ENCODE measurements at places on chromosomes 16 and 17.

GRCh38 chr17:76500747-76501017 lies 541 bp downstream of the RHBDF2 start:
- DNase-seq = no peak

DNA sequence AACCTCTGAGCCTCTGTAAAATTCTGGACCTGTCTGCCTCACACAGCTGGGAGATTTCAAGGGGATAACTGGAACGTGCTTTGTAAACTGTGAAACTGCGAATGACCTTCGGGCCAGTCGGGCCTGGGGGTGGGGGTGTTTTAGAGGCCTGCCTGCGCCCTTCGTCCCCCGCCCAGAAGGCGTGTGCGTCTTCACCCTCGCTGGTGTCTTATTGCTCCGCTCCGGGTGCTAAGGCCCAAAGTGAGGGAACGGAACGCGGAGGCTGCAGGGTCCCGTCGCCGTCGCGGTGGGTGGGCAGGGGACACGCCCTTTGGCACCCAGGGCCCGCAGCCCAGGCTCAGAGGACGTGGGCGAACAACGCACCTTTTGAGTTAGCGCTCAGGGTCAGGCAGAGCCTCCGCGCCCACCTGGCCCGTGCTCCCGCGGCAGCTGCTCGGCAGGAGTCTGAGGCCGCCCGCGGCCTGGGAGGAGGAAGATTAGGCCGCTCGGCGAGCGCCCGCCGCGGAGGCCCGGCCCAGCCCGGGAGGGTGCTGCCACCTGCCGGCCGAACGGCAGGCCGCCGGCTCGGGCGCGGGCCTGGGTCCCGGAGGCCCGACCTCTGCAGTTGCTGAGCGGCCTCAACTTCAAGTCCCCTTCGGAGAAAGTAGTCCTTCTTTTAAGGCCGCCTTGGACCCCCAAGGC lies 29.7 kb downstream of the DCAKD start:
- DNase-seq = peak; percentile 99

DNA sequence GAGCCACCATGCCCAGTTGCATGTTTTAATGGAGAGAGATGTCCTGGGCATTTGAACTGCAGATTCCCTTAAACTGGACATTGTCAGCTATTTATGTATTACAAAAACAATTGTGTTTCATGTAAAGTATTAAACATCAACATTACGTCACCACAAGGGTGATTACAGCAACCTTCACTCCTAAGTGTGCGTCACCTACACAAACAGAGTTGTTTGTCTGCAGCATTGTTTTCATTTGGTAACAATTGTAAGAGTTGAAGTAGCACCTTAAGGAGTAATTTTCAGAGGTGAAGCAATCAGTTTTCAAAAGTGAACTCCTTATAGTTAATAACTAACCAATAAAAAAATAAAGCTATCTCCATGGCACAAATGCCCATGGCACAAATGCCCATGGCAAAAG lies 271.4 kb downstream of the IRX3 start:
- DNase-seq = no peak

DNA sequence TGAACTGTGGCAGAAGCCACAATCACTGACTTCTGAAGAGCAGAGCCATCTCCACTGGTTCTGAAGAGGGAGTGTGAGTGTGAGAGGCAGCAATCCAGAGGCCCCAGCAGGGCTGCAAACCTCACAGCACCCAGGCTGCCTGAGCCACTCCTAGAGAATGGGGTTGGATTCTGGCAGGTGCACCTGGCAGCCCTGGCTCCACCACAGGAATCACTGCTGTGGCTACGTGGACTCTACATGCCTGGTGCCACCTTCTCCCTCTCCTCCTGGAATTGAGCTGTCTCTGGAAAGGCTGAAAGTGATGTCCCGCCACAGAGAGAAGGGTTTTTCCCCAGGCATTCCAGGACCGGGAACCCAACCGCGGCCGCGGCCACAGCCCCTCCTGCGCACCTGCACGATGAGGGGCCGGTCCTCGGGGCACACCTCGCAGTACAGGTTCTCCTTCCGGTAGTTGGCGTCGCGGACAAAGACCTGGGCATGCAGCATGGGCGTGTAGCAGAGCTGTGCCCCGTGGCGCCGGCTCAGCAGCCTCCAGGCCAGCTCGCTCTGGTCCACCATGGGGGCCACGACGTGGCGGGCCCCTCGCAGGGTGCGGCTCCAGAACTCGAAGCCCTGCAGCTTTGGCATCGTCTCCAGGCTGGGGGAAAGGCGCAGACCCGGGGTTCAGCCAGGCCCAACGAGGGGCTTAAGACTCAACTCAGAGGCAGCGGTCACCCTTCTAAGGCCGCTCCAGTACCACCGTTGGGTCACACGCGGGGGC lies 991 bp downstream of the DUS1L start:
- DNase-seq = no peak

DNA sequence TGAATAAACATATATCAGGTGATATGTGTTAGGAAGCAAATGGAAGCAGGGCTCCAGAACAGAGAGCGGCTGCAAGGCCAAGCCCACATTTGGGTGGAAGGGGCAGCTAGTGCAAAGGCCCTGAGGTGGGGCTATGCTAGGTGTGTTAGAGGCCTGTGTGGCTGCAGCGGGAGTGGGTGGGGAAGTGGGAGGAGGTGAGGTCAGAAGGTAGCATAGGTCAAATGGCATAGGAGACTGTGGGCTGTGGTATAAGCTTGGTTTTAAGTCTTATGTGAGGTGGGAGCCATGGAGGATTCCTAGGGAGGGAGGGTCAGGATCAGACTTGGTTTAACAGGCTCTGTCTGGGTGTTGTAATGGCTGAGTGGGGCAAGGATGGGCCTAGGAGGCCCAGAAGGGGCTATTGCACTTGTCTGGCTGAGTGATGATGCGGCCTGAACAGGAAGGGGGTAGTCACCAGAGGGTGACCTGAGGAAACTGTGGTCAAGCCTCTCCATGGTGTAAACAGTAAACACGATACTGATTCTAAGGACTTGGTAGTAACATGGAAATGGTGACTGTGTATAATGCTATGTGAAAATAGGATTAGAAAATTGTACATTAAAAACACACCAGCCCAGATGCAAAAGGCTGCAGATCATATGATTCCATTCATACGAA lies 31.1 kb downstream of the RAI1 start:
- DNase-seq = peak; percentile 79

DNA sequence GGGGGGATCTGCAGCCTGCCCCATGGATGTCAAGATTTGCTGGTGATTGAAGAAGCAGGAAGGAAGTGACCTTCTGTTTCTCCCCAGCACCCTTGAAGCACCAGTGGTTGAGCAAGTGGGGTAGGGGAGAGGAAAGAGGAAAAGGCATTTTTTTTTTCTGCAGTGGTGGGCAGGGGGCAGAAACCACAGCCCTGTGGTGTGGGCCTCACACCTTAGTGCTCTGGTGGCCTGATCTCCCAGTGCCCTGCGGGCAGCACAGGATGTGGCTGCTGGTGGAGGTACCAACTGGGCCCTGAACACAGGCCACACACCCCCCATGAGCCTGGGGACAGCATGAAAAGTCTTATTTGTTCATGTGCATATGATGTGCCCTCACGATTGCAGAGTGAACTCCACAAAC lies 7.1 kb downstream of the ITGAD start:
- no peak for DNase-seq

GRCh38 chr17:79183293-79184158 lies 108.9 kb downstream of the ENGASE start:
- no peak for DNase-seq

DNA sequence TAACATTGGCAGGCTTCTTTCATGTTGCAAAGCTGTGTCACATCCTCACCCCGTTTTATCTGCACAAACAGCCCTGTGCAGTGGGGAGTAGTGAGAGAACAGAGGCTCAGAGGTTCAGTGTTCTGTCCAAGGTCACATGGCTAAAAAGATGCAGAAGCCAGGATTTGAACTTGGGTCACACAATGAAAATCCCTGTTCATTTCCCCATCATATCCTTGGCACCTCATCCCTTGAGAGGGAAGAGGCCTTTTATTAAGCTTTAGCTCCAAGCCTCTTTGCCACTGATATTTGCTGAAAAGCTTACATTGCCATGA lies 106.6 kb downstream of the AMFR start:
- no peak for DNase-seq

- no peak for DNase-seq
Observed at GRCh38 chr17:82560252-82560642, 40.7 kb downstream of the FOXK2 start.

DNA sequence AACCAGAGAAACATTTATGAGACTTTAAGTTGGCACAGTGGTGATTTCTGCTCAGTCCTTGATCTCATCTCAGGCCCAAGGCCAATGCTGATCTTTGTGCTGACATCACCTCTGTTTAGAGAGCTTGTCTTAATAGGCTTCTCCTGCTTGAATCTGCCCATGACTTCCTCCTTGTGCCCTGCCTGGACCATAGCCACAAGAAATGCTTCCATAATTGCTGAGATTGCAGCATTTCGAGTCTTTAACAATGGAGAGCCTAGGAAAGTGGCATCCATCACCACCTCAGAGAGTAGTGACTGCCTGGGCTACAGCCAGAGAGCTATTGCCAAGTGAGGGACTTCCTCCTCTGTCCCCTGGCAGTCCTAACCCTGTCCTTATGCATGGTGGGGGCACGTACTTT lies 25.1 kb upstream of the MMP2 start:
- DNase-seq = no peak

DNA sequence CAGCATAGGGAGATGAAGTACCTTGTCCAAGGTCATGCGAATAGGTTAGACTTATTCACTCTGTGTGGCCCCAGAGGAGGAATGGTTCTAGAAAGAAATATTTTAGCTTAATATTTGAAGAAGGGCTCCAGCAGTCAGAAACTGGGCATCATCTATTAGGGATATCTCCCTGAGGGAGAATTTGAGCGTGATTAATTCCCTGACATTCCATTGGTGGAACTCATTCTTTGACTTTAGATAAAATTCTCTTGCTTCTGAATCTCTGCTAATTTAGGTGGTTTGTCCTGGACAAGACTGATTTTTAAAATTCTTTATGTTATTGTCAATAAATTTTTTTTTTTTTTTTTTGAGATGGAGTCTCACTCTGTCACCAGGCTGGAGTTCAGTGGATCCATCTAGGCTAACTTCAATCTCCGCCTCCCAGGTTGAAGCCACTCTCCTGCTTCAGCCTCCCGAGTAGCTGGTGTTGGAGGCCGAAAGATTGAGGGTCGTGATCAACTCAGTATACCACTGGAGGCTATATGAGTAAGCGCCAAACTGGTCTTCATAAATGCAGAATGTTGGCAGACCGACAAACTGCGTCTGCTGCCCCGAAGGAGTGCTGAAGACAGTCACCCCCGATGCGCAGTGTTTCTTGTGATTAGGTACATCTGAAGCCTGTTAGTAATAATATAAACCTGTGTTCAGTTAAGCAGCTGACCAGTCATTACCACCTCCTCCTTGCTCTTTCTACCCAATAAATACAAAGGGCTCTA lies 267.9 kb upstream of the HSBP1 start:
- DNase-seq = no peak

GRCh38 chr17:3528403-3528851 lies 29.2 kb downstream of the TRPV3 start:
- no peak for DNase-seq
